AG04450 (cell line): ENCODE measurements at places on chromosomes 3 and 15. TPM values are rescaled to one million over a fixed set of nuclear protein-coding genes. Genes with fewer than 3 reads are reported as not detected.

The GOLGA8T gene
- polyA plus RNA-seq: not detected in 2 replicates

The NRG4 gene
- polyA plus RNA-seq: not detected in 2 replicates

The STRIT1 gene
- polyA plus RNA-seq: not detected in 2 replicates

DNA sequence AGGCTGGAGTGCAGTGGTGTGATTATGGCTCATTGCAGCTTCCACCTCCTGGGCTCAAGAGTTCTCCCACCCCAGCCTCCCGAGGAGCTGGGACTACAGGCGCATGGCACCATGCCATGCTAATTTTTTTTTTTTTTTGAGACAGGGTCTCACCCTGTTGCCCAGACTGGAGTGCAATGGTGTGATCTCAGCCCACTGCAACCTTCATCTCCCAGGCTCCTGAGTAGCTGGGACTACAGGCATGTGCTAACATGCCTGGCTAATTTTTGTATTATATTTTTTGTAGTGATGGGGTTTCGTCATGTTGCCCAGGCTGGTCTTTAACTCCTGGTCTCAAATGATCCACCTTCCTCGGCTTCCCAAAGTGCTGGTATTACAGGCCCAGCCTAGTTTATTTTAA, 4.0 kb downstream of the TEX9 start:
- no peak for DNase-seq

DNA sequence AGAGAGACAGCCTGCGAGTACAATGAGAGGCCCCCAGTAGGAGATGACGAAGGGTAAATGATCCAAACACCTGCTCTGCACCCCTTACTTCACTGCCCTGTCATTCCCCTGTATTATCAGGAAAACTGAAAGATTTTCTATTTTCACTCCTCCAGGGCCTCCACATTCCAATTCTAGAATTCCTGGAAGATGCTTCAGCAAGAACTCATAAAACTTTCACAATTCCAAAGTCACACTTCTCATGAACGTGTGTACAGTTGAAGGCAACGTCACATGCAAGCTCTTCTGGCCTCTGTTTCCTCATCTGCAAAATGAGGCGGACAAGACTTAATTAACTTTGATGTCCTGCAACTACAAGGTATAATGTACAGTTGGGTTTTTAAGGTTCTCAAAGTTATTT, 62.8 kb upstream of the SPATA12 start:
- no peak for DNase-seq

DNA sequence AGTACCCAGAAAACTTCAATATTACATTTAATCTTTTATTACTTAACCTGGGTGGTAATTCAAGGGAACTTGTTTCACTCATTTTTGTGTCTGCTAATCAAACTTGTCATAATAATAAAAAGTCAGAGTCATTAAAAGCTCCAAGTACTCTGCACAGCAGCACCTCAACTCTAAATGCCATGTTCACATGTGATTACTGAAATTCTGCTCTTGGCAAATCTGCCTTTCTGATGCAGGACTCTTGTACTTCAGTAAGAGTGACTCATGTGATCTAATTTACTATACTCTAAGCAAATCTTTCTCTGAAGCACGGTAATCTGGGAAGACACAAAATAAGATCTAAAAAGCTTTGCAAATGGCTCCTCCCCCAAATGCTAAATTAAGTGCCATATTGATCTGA, 6.4 kb downstream of the ROBO1 start:
- DNase-seq: no peak

GRCh38 chr3:39718674-39719595, 90.5 kb upstream of the MYRIP start:
- DNase-seq: no peak

- no peak for DNase-seq
These were observed 827.7 kb downstream of the ROBO1 start for GRCh38 chr3:78940128-78940527.

The ABHD5 gene
- polyA plus RNA-seq: 63.5 and 88.7 TPM in 2 replicates

The ACTC1 gene
- 0.46 and 0.48 TPM in 2 replicates for polyA plus RNA-seq

The PAQR5 gene
- 7.9 and 9.7 TPM in 2 replicates for polyA plus RNA-seq

The SLC2A2 gene
- polyA plus RNA-seq: not detected in 2 replicates

DNA sequence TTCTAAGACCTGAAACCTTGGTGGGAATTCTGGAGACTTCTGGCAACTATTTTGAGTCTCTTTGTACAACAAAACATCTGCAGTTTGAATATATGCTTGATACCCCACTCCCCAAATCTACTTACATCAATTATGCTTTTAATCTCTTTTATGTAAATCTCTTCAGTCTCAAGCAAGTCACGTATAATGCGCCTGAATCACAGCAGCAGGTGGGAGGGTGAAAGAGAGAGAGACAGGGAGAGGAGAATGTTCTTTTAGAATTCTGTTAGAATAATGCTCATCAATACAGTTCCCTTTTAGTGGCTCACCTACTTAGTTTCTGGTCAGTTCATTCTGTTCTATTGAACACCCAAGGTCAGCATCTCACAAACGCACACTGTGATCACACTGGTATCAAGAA, 22.2 kb upstream of the B3GNT5 start:
- DNase-seq: no peak

The WDR76 gene
- 4.6 and 6.7 TPM in 2 replicates for polyA plus RNA-seq
